ENCODE measurements at places on chromosomes 1 and 21.

- DNase-seq, result no peak
Observed at GRCh38 chr1:184021728-184022127, 15.8 kb downstream of the COLGALT2 start.

GRCh38 chr1:85943526-85943925 lies 213.0 kb downstream of the COL24A1 start:
- no peak for DNase-seq

DNA sequence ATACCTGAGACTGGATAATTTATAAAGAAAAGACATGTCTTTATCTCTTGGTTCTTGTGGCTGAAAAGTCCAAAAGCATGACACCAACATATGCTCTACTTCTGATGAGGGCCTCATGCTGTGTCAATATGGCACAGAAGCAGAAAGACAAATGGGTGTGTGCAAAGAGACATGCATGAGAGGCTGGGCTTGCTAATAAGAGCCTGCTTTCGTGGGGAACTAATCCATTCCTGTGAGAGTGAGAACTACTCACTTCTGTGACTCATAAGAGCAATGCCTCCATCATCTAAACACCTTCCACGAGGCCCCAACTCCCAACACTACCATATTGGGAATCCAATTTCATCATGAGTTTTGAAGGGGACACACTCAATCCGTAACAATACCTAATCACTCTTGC lies 340.0 kb upstream of the DUSP10 start:
- DNase-seq, result no peak

DNA sequence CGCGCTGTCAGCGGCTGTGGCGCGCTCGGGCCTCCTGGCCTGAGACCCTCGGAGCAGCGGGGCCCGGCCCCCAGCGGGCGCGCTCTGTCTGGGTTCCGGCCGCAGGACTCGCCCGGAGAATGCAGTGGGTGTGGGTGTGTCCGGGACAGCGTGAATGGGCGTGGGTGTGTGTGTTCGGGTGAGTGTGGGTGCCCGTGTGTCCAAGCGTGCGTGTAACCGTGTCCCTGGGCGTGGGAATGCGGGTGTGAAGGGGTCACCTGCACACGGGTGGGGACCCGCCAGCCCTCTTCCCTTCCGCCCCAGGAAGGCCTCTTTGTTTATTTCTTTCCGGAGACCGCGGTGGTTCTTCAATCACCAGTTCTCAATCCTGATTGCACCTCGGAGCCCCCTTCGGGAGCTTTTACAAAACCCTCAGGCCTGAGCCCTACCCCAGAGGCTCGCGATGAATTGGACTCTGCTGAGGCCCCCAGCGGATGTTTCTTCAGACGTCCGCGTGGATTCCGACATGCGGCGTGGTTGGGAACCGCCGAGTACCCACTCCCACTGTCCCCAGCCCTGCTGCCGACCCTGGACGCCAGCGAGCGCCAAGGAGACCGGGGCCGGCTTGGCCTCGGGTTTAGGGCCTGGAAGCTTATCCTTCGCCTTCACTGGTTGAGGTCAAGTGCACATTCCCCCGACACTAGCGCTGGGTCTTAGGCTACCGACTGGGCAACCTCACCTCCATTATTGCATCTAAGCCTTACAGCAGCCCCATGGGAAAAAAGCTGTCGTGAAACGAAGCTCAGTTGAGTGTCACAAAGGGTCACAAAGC lies 19.3 kb downstream of the SERTAD4 start:
- DNase-seq, result no peak

- DNase-seq, result no peak
Observed at GRCh38 chr1:233445737-233446136, 118.2 kb downstream of the MAP3K21 start.

DNA sequence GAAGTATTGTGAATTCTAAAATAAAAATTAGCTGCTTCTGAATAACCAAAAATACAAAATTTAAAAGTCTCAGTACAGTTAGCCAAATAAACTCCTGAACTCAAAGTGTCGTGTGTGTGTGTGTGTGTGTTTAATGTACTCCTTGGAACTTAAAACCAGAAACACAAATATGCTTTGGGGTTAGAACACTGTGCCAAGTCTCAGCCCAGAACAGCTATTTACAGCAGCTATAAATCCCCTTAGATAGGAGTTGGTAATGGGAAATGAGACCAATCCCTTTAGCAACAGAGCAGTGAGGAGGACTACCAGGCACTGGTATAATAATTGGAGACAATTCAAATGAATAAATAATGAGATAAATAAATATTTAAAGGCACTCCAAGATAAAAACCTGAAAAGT lies 83.1 kb downstream of the PATJ start:
- no peak for DNase-seq

DNA sequence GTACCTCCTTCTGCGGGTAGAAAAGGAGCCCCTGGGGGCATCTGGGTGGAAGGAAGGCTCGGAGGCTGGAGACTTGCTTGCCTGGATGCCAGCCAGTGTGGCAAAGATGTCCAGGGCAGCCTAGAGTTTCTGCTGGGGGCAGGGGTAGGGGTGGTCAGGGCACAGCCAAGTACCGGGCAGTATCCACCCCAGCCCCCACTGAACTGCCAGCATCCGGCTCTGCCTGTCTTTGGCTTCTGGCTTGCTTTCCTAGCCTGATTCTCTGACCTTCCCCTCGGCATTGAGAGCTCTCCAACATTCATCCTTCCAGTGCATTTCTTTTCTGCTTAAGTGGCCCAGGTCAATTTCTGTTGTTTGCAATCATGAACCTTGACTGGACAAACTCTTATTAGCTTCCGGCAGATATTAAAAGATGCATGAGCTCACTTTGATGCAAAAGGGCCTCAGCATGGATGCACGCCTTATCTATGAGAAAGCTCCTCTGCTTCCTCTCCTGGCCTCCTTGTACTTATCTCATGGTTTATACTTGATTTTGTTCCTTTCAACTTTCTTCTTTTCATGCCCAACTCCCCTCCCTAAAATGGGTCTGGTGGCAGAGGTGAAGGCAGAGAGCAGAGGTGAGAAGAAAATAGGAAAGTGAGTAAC lies 116.9 kb downstream of the HLCS start:
- no peak for DNase-seq

DNA sequence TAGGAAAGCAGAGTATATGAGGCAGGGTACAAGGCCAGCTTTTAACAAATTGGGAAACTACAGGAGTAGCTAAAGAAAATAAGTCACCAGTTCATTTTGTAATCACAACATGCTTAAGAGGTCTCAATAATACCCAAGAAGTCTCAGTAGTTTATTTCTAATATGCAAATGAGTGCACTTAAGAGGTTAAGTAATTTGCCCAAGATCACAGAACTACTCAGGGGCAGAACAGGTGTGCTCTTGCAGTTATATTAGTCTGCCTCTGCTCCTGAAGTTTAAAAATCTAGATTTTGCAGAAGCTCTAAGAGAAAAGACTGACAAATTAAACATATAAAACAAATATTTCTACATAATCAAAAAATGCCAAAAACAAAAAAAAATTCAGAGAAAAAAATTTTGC lies 6.9 kb downstream of the EPS15 start:
- no peak for DNase-seq

GRCh38 chr1:81410941-81411340 lies 389.8 kb upstream of the ADGRL2 start:
- DNase-seq, result no peak

- no peak for DNase-seq
Observed at GRCh38 chr1:26811708-26812107, 14.8 kb upstream of the ZDHHC18 start.

GRCh38 chr1:85289848-85290335 lies 13.5 kb upstream of the BCL10 start:
- no peak for DNase-seq

DNA sequence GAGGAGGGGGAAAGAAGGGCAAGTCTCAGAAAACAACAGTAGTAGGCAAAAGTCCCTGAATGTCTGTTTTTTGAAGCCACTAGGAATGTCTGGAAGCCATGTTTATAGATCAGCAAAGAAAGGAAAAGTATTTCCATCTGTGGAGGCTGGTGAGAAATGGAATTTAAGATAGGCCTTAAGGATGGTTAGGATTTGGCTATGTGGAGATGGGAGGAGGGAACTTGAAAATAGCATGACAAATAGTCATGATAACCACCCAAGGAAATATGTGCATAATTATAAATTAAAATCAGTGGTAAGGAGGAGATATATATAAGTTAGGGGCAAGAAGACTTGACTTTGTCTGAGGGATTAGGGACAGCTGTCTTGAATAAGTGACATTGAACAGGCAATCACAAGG lies 33.8 kb upstream of the FGGY start:
- no peak for DNase-seq

DNA sequence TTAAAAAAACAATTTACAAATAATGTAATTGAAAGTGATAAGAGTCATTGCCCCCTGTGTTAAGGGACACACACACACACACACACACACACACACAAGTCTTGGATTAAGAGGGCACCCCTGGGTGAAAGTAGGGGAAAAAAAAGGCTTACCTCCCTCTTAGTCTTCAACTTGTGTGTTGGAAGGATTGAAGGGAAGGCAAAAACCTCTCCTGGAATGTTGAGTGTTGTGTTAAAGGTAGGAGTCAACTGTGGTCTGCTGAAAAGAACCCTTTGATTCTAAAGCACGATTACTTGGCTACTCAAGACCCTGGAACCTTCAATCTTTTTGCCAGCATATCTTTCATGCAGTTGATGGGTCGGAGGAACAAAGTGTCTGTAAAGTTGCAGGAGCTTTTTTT lies 6.4 kb downstream of the PBX1 start:
- no peak for DNase-seq

- DNase-seq, result no peak
Observed at GRCh38 chr1:75613916-75614315, 3.0 kb upstream of the SLC44A5 start.

GRCh38 chr1:168734946-168735345 lies 5.9 kb upstream of the DPT start:
- DNase-seq, result no peak

DNA sequence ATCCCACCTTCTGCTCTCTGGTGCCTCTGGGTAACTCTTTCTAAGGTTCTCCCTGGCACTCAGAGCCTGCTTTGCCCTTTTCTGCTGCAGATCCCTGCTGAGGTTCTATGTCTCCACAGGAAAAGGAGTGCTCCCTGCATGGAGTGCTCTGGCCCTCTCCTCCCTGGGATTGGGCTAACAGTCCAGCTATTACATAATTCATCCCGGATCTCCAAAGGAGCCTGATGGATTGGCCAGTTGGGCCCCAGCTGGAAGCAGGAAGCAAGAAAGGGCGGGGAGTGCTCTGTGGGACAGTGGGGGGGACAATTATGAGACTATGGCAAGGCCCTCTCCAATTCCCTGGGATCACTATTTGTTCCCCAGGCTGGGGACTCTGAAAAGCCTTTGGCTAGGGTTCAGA lies 51.9 kb upstream of the GOLT1A start:
- DNase-seq, result no peak

DNA sequence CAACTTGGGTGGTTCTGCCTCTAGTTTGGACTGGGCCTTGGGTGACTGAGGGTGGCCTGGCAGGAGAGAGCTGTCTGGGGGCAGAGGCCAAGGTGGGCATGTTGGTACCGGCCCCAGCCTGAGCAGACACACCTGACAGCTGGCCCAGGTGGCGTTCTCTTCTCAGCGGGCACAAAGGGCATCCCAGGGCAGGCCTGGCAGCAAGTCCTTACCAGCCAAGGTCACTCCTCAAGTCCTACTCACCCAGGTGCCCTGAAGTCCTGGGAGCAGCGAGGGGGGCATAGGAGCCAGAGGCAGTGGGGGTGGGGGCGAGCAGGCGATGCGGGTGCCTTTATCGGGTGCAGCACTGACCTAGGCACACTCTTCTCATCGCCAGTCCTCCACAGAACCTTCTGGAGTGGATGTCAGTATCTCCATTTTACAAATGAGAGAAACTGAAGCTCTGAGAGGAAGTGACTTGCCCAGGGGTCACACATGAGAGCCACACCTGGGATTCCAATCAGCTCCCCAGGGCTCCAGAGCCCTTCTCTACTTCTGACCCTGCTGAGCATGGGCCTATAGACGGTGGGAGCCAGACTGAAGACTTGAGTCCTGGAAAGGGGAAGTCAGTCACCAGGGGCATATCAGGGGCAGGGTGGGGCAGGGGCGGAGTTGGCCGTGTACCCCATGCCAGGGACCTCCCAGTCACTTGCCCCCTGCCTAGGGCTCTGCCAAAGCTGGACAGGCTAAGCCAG lies 587 bp upstream of the SLC25A34 start:
- DNase-seq, result no peak

- no peak for DNase-seq
Observed at GRCh38 chr1:203450001-203450400, 25.6 kb upstream of the PRELP start.

- DNase-seq, result no peak
Observed at GRCh38 chr1:219174460-219175211, 958 bp downstream of the LYPLAL1 start.

DNA sequence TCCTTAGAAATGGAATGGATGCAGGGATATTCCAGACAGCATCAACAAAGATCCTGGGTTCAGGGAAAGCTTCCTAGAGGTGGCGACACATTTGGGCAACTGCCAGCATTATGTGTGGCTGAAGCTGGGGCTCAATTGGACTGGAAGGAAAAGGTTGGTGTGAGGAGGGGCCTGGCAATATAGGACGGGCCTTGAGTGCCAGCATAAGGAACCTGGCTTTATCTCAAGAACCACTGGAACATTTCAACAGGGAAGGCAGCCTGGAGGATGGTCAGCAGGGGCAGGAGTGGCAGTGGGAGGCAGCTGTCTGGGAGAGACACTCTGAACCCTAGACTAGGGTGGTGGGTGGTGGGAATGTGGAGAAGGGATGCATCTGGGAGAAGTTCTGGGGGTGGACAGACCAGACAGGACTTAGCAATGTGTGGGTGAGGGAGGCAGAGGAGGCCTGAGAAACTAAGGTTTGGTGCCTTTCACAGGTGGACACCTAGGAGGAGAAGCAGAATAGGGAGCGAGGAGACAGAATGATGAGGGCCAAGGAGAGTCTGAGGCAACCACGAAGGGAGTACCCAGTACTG lies 3.5 kb downstream of the SH3BGRL3 start:
- DNase-seq, result no peak

- no peak for DNase-seq
Observed at GRCh38 chr1:178575611-178576361, 62.9 kb downstream of the TEX35 start.

- no peak for DNase-seq
Observed at GRCh38 chr1:160189649-160190625, at the start of gene CASQ1. CASQ1 (plus strand) TSS chr1:160190575; CDS start chr1:160190752, 177 bp downstream.

DNA sequence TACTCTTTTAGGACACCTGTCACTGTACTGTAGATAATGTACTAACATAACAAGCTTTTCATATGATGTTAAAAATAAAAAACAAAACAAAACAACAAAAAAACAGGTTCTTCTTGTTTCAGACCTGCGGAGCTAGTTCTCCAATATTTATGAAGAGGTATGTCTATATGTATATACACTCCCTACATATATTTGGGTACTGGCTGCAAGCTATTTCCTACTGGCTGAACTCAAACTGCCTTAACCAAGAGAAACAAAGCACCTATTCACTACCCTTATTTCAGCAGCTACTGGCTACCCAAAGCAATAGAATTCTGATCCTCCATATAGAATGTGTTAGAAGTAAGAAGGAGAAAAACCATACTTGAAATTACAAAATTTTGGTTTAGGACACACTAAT lies 73.5 kb downstream of the ABL2 start:
- DNase-seq, result no peak

GRCh38 chr21:36120304-36120888 lies 14.5 kb upstream of the CBR3 start:
- no peak for DNase-seq

GRCh38 chr21:42630626-42631025 lies 22.8 kb upstream of the PDE9A start:
- DNase-seq, result no peak

GRCh38 chr21:44583089-44583799 lies 2.8 kb upstream of the KRTAP10-5 start:
- DNase-seq, result no peak

GRCh38 chr1:64675718-64676345 lies 69.0 kb upstream of the RAVER2 start:
- no peak for DNase-seq

Data from activated CD4-positive, alpha-beta T cell treated with anti-CD3 and anti-CD28 coated beads for 1 hour (primary cell).